Activated effector memory CD4-positive, alpha-beta T cell treated with anti-CD3 and anti-CD28 coated beads, Interleukin-2, amount 50 U/mL, for 16 hours (primary cell): ENCODE measurements at places on chromosomes 2 and 18.

- DNase-seq, result no peak
Observed at GRCh38 chr2:147463881-147464520, 380.8 kb upstream of the ACVR2A start.

- no peak for DNase-seq
Observed at GRCh38 chr2:121489284-121489683, 41.4 kb upstream of the RNU4ATAC start.

DNA sequence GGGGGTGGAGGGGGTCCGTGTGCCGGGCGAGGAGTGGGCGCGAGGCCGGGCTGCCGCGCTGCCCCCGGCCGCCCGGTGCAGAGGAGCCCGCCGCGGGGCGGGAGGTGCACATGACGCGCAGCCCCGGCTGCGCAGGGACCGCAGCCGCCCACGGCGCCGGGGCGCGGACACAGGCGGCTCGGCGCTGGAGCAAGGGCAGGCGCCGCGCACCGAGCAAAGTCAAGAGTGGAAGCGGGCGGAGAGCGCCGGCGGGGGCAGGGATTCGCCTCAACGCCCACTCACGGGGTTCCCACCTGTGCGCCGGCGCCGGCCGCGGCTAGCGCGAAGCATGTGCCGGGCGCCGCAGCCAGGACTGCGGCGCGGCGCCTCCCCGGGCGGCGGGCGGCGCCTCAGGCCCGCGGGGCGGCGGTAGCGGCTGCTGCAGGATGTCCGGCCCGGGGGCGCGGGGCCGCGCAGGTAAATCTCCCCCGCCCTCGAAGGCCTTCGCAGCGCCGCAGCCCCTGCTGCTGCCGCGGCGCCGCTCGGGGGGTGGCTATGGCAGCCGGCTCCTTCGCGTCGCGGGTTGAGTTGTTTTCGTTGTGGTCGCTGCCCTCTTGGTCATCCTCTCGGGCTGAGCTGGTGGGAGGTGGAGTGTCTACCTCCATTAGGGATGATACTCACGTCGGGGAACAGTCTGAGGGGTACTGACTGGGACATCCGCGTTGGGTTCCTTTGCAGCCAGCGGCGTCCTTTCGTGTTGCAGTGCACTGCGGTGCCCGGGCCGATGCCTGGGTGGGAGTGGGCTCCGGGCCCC, 216.3 kb upstream of the DTNA start:
- DNase-seq, result no peak

GRCh38 chr2:56034258-56034657, 110.7 kb upstream of the EFEMP1 start:
- DNase-seq, result no peak

- no peak for DNase-seq
Observed at GRCh38 chr2:24507549-24507948, 16.5 kb downstream of the NCOA1 start.

- no peak for DNase-seq
Observed at GRCh38 chr2:41906338-41906725, 141.5 kb upstream of the PKDCC start.

- DNase-seq, result no peak
Observed at GRCh38 chr18:59616501-59616900, 80.7 kb downstream of the CCBE1 start.

DNA sequence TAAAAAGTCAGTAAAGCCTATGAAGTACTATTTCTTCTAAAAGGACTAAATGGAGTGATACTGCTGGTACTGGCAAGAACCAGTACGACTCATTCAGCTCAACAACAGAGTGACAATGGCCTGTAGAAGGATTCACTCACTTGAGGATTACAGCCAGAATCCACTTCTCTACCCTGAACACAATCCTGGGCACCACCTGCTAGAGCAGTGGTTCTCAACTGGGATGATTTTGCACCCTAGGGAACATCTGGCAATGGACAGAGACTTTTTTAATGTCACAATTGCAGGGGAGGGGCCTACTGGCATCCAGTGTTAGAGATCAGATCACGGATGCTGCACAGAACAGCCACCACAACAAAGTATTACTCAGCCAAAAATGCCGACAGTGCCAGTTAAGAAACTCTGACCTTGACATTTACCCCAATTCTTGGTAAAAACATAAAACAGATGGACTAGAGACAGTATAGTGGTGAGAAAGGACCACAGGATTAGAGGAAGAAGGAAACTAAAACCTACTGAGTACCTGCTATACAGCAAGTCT, 5.0 kb downstream of the SPIRE1 start:
- DNase-seq, result no peak

GRCh38 chr2:449246-450067, 161.6 kb upstream of the ALKAL2 start:
- DNase-seq, result no peak

- DNase-seq, result no peak
Observed at GRCh38 chr2:39860538-39860937, 81.5 kb upstream of the THUMPD2 start.

DNA sequence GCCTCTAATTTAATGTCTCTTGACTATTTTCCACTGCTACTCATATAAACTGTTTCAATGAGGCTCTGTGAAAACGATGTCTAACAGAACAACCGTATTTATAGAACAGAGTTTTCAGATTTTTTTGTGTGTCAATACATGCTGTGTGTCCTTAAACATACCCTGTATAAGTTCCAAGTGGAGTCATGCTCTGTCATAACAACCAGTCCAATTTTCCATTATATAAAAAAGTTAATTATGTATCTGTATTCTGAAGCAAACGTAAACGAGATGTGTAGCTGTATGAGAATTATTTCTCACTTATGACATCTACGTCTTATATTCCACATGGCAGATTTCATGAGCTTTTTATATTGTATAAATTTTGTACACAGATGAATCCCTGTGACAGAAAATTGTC, 13.9 kb upstream of the GULP1 start:
- DNase-seq, result no peak

DNA sequence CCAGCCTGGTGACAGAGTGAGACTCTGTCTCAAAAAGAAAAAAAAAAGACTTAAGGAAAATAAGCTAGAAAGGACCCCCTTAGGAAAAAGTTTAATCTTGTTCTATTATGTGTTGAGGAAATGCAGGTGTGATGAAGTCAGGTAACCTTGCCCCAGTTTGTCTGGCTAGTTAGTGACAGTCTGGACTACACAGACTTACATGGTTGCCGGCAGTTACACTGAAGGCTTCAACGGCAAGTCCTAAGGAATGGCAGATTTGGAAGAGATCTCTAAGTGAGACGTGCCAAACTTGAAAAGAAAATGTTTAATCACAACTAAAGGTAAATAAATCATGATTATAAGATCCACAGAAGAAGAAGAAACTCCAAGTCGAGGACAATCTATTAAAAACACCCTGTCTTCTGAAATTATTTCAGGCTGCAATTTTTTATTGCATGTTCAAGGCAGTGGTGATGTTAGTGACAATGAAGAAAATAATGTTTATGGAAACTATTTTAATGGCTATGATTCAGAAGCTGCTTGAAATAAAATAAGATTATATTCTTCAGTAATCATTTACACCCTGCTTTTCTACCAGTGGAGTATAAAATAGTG, 84.2 kb downstream of the TTC27 start:
- no peak for DNase-seq

GRCh38 chr2:7857904-7858303, 824.0 kb upstream of the ID2 start:
- DNase-seq, result no peak

GRCh38 chr2:41207578-41207977, 755.7 kb upstream of the SLC8A1 start:
- no peak for DNase-seq

- no peak for DNase-seq
Observed at GRCh38 chr2:209422191-209422754, 1.6 kb upstream of the MAP2 start.

DNA sequence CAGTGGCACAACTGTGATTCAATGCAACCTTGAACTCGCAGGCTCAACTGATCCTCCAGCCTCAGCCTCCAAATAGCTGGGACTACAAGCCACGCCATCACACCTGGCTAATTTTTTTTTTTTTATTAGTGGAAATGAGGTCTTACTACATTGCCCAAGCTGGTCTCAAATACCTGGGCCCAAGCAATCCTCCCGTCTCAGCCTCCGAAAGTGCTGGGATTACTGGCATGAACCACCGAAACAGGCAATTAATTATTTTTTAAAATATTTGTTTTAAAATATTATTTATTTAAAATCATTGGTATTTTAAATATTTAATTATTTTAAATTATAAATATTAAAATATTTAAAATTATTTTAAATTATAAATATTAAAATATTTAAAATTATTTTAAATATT, 24.5 kb downstream of the SRBD1 start:
- DNase-seq, result no peak

DNA sequence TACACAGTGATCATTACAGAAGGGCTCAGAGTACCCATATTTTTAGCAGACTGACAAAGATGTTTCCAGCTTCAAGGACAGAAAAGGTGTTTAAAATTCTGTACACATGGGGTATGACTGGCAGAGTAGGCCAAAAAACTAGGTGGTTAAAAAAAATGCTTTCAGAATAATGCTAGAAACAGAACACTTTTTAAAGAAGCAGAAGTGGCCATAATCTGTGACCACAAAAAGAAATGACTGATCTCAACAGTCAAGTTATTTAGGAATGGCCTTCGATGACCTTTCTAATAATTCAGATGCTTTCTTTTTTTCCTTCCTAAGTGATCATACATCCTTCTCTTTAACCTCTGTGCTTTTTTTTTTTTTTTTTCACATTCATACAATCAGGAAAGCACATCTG, 4.1 kb upstream of the AQP4 start:
- no peak for DNase-seq
